Dorsolateral prefrontal cortex (tissue), 122 donors: ENCODE measurements at places on chromosomes 12 and 14. TPM values are rescaled to one million over a fixed set of nuclear protein-coding genes. Genes with fewer than 3 reads are reported as not detected.

DNA sequence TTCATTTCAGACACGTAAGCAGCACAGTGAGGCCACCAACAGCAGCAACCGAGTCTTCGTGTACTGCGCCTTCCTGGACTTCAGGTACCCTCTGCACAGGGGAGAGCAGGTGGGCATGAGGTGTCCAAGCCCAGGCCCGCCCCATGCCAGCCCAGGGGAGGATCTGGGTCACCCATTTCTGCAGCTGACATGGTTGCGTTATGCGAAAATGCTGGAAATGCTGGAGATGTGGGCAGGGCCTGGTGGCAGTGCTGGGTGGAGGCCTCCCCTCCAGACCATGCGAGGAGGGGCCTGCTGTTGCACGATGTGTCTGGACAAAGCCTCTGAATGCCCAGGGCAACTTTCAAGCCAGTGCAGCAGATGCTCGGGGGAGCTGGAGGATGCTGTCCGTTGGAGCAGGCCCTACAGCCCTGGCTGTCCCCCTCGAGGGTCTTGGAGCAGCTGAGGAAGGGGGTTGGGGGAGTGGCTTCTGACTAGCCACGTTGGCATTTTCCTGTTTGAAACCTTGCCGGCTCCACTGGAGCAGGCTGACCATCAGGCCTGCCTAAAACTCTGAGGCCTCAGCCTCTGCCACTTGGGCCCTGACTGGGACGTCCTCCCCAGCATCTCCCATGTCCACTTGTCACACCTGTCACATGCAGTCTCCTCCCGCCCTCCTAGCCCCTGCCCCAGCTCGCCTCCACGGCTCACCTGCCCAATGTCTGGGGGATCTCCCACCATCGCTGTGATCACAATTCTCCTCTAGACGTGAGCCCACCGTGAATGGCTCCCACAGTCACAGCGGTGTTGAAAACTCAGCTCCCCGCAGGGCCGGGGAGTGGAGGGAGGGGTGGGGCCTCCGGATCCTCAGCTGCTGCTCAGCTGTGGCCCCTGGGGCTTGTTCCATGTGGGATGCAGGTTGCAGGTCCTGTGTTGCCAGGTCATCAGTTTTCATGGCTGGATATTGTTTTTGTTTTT is 123.4 kb downstream of the ADGRD1 start:
- DNase-seq = no peak

GRCh38 chr12:71981149-71981548 is 42.5 kb downstream of the TPH2 start:
- DNase-seq = no peak

DNA sequence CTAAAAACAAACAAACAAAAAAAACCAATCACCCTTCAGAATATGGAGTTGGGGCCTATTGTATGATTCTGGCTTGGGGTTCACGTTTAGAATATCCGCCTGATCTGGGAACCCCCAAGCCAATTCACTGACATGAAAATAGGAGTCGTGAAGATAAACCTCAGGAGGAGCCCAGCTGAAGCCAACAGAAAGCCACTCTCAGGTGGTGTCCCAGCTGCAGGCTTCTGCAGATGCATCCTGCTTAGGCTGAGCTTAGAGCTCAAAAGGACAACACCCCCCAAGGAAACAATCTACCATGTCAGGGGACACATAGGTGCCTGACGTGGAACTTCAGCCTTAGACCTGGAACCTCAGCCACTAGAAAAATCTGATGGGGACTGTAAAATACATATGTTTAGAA is 51.9 kb downstream of the SYNE3 start:
- no peak for DNase-seq

CFAP54 gene
- 6.0 TPM for total RNA-seq

GRCh38 chr12:57965766-57966165 is 24.4 kb downstream of the ATP23 start:
- no peak for DNase-seq

AKAP3 gene
- total RNA-seq = 7.0 TPM

- no peak for DNase-seq
These were observed 5.0 kb downstream of the LUM start for GRCh38 chr12:91106283-91106682.

DNA sequence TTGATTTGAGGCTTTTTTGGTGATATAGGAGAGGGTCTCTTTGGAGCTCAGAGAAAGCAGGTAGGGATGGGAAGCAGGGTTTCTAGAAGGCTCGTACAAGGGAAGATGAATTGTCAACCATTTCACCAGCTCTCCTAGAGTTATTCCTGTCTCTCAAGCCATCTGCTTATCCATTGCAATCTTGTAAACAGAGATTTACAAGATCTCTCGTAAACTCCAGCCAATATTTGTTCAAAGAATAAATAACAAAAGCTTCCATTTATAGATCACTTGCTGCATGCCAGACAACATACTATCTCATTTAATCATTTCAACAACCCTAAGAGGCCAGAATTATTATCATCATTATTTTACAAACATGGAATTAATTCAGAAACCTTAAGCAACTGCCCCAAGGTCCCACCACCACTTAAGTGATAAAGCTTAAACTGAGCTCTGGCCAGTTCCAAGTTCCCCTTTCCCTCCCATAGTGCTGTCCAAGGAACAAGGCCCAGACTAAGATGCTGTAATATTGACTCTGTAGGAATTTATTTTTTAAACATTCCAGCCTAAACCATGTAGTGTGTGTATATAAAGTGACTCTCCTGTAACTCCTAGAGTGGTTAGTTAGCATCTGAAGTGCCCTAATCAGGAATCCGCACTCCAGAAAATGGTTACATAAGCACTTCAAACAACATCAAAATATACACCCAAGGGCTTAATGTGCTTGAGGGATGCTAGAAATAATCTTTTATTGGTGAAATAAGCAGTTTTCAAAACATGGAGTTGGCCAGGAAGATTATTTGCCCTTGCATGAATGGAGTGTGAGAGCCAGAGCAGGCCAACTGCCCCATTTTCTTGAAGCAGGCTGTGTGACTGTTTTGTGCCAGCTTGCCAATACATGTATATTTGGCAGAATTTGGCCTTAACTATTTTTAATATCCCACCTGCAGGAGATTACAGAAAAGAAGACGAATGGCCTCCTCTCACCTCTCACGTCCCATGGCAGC is 2.8 kb upstream of the PLEKHH1 start:
- DNase-seq = no peak

SYNE3 gene
- 10.2 TPM for total RNA-seq

- DNase-seq = no peak
These were observed 14.8 kb downstream of the EMP1 start for GRCh38 chr12:13211191-13211858.

- no peak for DNase-seq
These were observed 1.3 kb downstream of the CAMKK2 start for GRCh38 chr12:121295116-121295745.

DNA sequence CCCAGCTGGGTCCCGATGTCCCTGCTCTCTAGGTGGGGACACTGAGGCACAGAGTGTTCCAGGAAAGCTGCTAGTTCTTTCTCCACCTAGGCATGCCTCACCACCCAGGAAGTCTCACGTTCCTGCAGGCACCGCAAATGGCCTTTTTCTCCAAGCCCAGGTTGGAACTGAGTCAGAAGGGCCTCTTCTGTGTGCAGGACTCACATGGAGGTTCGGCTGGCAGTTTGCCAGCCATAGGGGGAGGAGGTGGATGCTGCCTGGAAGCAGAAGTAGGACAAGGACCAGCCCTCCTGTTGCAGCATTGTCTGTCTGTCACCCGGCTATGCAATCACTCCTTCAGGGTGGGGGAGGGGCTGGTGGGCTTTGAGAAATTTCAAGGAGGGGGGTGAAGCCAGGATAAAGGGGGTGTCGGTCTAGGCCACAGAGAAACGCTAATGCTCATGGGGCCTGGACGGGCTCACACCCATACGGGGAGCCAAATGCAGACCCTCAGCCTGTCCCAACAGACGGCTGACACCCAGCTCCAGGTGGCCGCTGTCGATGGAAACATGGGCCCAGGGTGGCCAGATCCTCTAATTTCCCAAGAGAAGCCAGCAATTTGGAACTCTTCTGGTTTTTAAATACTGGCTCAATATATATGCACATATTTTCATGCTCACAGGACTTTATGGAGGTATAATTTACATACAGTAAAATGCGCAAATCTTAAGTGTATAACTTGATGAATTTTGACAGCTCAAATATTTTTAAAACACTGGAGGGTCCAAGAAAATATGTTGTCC is 120.5 kb downstream of the PHETA1 start:
- no peak for DNase-seq

KCNC2 gene
- 65.9 TPM for total RNA-seq

GRCh38 chr14:36683083-36683724 is 21.5 kb downstream of the PAX9 start:
- DNase-seq = no peak

DNA sequence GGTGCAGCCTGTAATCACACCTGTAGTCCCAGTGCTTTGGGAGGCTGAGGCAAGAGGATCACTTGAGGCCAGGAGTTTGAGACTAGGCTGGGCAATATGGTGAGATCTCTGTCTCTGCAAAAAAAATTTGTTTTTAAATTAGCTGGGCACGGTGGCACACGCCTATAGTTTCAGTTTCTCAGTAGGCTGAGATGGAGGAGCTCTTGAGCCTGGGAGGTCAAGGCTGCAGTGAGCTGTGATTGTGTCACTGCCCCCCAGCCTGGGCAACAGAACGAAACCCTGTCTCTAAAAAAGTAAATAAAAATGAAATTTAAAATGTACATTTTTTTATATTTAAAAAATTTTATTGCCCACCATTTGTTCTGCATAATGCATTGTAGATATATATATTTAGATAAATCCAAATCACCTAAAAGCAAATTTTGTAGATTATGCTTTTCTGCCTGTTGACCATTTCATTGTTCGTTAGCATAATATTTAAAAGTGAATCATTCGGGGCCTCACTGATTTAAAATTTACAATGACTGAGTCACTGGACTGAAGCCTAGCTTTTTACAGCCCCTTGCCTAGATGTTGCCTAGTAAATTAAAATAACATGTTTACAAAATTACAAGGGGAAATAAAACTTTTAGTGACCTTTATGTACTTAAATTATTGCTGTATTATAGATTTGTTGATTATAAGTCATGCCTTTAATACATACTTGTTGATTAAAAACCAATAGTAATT is 87.9 kb downstream of the USP15 start:
- no peak for DNase-seq

DNA sequence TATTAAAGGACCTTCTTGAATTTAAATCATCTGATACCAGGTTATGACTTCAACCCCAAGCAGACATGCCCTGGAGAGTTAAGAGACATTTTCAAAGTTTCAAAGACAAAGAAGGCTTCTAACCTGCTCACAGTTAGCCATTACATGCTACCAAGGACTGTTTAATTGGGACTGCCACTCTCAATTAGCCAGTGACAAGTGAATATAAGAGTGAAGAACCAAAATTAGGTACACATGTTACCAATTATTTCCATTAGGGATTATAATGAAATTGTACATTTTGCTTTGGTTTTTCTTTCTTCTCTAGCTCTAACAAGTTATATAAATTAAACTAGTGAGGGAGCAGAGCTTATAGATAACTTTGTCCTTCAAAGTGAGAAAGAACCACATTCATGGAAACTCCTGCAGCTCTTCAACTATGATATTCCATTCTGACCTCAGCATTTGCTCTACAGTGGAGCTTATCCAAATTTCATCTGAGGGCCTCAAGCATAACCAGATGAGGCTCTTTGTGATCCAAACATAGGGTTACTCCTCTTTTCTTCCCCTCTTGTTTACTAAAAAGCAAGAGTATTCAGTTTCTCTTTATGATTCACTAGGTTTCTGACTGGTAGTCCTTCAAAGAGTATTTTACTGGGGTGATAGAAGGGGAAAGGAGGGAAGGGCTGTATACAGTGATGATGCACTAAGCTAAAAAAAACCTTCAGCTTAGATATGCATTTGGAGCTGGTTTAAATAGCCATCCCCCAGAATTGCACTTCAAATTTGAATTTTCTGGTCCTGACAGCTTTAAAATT is 91.3 kb downstream of the DUSP6 start:
- DNase-seq = no peak

DNA sequence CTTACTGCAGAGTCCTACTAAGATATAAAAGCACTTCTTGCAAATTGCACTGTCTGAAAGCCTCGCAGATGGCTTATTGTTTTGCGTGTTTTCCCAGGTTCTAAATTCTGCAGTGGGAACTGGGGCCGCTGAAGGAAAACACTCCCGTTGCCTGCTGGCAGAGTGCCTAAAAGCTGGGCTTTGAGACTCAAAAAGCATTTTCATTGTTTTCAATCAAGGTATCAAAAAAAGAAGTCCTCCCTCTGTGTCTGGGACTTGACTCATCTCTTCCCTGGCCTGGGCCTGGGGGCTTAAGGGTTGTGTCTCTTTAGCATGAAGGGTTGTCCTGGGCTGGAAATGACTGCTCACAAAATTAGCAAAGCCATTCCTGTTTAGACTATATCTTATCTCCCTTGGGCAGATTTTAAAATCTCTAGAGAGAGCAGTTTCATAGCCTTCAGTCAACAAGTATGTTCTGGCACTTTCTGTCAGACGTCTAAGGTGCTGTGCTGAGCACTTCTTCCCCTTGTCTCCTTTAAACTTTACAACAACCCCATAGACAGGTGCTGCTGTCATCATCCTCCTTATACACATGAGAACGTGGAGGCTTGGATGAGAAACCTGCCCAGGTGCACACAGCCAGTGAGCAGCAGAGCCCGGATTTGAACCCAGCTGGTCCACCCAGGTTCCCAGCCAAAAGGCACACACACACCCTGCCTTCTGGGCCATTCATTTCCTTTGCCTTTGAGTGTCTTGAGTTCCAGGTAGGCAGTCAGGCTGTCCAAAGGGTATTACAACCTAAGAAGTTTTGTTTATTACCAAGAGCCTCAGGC is 31.1 kb downstream of the ELK3 start:
- DNase-seq = no peak

DNA sequence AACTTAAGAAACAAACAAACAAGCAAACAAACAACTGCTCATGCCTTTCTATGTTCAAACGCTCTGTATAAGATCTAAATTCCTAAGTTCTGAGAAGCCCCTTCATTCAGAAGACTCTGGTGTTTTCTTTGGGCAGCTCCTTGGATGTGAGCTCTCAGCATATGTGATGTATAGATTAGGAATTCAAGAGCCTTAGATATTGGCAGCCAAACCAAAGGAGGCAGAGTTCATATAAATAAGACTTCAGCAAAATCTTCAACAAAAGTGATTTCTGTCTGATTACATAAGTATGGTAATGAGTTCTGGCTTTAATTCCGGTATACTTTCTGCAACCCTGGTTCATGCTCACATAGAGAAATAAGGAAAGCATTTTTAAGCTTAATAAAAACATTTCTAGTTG is 145.6 kb downstream of the DYRK2 start:
- DNase-seq = no peak

DNA sequence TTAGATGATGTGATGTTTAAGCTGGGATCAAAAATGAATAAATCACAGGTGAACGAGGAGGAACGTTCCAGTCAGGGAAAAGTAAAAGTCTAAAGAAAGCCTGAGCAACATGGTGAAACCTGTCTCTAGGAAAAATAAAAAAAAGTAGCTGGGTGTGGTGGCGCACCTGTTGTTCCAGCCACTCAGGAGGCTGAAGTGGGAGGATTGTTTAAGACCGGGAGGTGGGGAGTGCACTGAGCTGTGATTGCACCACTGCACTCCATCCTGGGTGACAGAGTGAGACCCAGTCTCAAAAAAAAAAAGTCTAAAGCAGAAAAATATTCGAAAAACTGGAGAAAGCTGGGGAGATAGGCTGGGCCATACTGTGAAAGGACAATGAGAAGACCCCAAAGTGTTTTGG is 39.2 kb upstream of the SOCS2 start:
- no peak for DNase-seq

GLT1D1 gene
- 28.6 TPM for total RNA-seq

RIPK3 gene
- 1.1 TPM for total RNA-seq

- DNase-seq = peak; percentile 26
These were observed 32.2 kb downstream of the SUSD6 start for GRCh38 chr14:69643430-69644200.

TMTC1 gene
- 43.3 TPM for total RNA-seq

DENR gene
- total RNA-seq = 45.9 TPM
